A172 (cell line): ENCODE measurements at places on chromosomes 2 and 18. TPM values are rescaled to one million over a fixed set of nuclear protein-coding genes. Genes with fewer than 3 reads are reported as not detected.
A peak's percentile ranks its signal among the peaks of the same experiment; 100 is the strongest.

- DNase-seq, result peak; percentile 22
Observed at GRCh38 chr18:42576124-42576523, 539.4 kb downstream of the RIT2 start.

Gene ANKRD23
- 4.2 and 5.7 TPM in 2 replicates for total RNA-seq

DNA sequence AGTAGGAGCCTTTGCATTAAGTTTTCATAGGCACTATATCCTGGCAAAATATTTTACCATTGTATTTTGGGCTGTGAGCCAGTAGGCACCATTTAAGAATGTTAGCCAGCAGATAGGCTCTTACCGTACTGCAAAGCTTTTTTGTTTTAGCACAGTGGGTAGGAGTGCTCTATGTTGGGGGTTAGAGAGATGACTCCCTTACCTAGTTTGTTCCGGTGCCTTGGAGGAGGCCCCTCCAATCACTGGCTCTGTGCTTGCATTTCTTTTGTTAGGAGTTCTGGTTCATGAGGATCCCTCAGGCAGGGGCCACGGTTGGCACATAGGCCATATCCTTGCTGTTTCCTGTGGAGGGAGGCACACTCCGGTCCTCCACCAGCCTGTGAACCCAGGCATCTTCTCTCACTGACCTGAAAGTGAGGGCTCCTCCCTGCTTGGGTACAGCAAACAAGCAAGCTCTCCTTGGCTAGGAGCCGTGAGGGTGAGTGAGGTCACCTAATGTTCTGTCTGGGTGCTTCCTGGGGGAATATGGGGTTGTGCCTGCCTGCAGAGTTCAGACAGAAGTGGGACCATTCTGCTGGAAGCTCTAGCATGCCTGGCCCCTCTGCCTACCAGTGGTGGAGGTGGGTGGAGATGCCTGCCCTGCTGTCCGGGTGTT is 29.8 kb downstream of the LTBP1 start:
- DNase-seq, result no peak

Gene GREB1
- 2.8 and 3.4 TPM in 2 replicates for total RNA-seq

DNA sequence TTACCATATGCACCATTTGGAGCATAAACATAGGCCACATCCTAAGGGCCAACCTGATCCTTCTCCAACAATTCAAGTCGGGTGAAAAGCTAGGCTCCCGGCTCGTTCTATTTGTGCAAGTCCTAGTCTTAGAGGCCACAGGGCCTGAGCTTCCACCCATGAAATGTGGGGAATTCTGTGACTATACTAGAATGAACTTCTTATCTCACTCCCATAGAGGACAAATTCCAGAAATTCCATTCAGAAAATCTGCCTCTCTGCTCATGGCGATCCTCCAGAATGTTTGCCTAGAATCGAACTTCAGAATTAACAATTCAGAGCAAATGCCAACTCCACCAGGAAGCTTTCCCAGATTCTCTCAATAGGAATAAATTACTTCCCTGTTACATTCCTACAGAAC is 187.9 kb downstream of the BCL11A start:
- peak; percentile 59 for DNase-seq

DNA sequence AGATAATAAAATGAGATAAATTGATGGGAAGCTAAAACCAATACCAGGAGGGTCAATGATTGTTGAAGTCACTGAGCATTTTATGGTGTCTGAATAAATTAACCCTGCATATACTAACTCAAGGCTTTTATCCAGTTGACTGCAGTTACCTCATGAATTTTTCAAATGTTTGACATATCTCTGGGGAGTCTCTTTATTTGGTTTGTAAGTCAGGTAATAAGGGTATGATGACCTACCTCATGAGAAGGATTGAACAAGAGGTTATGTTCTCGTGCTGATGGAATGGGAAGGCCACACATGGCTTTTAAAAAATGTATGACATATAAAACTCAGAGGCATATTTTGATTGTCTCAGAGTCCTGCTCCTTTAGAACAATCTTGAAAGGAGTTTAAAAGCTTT is 237.6 kb downstream of the THSD7B start:
- DNase-seq, result no peak

DNA sequence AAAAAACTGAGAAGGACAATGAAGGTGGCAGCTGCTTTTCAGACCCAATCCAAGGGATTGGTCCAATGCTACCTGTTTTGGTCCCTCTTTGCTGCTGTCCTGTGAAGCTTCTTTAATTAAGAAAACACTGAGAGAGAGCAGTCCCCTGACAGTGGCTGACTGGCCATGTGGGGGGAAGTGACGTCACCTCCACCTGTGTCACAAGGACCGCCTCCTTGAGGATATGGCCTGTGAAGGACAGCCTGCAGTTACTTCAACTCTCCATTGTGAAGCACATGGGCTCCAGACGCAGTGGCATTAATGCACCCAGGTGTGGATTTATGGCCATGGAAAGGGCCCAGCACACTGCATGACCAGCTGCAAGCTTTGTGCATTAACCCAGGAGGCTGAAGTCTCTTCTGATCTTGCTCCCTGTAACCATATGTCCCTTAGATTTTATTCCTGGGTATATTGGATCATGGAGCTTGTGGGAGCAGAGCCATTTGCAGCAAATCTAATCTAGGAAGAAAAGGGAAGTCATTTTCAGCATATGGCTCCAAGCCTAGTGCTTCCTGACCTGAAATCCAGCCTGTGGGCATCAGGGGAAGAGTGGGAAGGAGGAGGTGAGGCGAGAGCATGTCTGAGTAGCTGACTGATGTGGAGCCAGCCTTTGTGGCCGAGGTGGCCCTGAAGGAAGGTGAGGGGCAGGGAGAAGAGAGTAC is 32.2 kb downstream of the KIF5C start:
- no peak for DNase-seq

GRCh38 chr2:18645315-18645714 is 55.9 kb upstream of the NT5C1B start:
- DNase-seq, result no peak

- no peak for DNase-seq
Observed at GRCh38 chr2:74688881-74689280, 34.8 kb downstream of the SEMA4F start.

Gene ANTXR1
- total RNA-seq, result 57.0 and 83.5 TPM in 2 replicates

Gene ABCG8
- total RNA-seq, result not detected in 2 replicates

GRCh38 chr2:209501579-209501978 is 77.7 kb downstream of the MAP2 start:
- DNase-seq, result no peak

DNA sequence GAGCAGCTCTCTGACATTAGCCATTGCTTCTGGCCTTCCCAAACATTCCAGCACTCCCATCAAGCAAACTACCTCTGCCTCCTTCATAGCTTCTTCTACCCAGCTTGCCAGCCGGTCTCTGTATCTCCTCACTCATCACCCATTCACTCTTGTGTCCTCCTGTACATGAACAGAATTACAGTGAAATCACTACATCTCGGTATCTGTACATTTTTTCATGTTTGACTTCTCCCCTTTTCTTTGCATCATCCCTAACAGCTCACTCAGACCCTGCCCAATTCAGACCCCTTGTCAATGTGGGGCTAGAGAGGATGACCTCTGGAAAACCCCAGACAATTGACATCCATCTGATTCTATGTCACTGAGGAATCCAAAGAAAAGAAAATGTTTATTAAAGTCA is 335.8 kb downstream of the TNS1 start:
- no peak for DNase-seq

DNA sequence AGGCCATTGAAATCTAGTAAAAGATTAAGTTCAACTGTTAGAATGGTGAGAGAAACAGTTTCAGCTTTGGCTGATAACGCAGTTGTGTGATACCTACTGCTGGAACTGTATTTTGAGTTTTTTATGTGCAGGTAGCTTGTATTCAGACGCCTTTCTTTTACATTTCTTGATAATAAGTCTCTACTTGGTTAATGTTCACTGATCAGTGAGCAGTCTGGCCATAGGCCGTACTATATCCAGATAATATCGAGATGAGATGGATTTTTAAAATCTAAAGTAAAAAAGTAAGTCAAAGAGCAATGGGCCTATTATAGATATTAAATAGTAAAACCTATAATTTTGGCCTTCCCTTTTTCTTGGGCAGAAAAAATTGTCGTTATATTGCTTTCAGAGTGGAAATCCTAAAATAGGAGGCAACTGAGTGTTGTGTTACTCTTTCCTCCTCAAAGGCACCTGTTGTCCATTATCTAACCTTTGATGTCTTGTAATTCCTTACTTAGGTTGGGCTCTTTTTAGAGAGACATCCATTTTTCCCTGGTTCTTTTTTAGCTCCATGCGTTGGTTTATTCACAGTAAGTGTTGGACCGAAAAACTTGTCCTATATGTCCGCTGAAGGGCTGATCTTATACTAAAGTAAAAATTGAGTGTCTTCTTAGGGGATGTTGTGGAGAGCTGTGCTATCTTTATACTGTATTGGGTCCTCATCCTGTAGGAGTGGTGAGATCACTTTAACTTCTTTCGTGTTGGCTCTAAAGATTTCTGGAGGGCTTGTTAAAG is 1.7 kb downstream of the EML4 start:
- DNase-seq, result no peak
